Breast epithelium (tissue), 4 donors: ENCODE measurements at places on chromosomes 3 and 15. TPM values are rescaled to one million over a fixed set of nuclear protein-coding genes. Genes with fewer than 3 reads are reported as not detected.

The KLHL6 gene
- total RNA-seq = 7.9 TPM

The GPR149 gene
- total RNA-seq = not detected

DNA sequence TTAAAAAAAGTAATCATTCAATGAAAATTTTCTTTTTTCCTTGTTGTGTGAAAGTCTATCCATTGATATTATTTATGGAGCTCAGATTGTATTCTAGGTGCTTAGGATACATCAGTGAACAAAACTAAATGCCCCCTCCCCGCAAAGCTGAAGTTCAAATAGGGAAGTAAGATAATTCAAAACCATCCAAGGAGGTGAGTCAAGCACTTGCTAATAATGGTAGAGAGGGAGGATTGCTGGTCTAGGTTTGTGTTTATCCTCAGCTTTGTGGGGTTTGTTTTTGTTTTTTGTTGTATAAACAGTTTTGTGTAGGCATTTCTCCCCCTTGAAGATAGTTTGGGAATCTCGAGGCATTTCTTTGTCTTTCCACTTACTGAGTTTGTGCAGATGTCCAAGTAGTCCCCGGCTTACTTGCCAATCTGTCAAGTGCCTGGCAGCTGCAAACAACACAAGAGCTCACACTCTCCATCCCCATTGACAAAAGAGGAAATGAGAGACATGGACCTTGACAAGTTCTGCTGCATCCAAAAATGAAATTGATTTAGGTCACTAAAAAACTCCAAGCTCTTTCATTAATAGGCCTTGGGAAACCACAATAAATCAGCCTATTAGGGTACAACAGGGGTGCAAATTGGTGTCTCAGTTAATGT, 575.8 kb upstream of the TBL1XR1 start:
- no peak for DNase-seq

- no peak for DNase-seq
Observed at GRCh38 chr3:110625201-110625747, 446.3 kb upstream of the NECTIN3 start.

GRCh38 chr3:168077091-168077490, 18.6 kb downstream of the GOLIM4 start:
- DNase-seq = no peak

GRCh38 chr15:78280319-78281072, 16.1 kb downstream of the DNAJA4 start:
- no peak for DNase-seq

GRCh38 chr15:97706059-97706458, 254.4 kb upstream of the ARRDC4 start:
- DNase-seq = no peak

DNA sequence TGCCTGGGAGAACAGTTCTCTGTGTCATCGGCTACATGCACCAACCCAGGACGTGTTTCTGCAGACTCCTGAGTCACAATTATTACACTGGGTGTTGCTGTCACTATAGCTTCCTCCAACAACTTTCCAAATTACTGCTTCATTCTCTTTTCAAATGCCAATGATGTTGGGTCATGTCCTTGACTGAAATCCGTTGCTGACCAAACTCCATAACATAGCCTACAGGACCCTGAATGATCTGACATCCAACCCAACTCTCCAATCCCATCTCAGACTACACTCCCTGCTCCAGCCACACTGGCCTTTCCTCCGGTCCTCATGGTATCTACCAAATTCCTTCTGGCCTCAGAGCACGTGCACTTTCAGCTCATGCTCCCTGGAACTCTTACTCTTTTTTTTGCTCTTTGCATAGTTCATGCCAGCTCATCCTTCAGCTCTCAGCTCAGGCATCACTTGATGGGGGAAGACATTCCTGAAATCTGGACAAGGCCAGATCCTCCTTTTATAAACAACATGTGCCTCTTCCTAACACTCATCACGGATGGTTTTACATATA, 108.8 kb upstream of the PTPRG start:
- no peak for DNase-seq

The SI gene
- not detected for total RNA-seq

- DNase-seq = no peak
Observed at GRCh38 chr3:191901741-191902140, 440.8 kb downstream of the PYDC2 start.

DNA sequence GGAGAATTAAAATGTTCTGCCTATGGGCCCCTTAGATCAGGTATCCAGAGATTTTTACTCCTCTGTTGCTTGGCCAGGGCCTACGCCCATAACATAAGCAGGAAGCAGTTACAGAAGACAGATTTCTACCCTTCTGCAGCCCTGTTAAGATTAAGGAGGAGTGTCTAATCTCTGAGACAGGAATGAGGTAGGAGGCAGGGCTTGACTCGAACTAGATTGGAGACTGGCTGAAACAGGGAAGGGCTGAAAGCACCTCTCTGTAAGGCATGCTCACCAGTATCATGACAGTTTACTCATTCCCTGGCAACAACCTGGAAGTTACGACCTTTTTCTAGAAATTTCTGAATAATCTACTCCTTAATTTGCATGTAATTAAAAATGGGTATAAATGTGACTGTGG, 16.7 kb downstream of the PLA2G4D start:
- no peak for DNase-seq

The PEAK1 gene
- 55.2 TPM for total RNA-seq

DNA sequence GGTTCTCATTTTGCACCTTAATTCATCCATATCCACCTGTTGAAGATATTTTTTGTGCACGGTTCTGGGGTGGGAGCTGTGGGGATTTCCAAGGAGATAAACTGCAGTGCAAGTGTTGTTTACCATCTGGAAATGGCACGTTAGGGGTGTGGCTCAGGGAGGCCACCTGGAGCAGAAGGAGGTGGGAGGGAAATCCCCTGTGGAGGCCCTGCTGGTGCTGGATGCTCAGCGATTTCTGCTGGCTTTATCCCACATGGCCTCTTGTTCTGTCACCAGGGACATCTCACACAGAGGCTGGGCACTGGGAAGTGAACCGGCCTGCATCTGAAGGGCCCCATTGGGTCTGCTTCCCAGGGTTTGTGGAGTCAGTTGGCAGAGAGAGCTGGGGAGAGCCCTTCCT, 24.3 kb downstream of the TRPM1 start:
- DNase-seq = no peak

DNA sequence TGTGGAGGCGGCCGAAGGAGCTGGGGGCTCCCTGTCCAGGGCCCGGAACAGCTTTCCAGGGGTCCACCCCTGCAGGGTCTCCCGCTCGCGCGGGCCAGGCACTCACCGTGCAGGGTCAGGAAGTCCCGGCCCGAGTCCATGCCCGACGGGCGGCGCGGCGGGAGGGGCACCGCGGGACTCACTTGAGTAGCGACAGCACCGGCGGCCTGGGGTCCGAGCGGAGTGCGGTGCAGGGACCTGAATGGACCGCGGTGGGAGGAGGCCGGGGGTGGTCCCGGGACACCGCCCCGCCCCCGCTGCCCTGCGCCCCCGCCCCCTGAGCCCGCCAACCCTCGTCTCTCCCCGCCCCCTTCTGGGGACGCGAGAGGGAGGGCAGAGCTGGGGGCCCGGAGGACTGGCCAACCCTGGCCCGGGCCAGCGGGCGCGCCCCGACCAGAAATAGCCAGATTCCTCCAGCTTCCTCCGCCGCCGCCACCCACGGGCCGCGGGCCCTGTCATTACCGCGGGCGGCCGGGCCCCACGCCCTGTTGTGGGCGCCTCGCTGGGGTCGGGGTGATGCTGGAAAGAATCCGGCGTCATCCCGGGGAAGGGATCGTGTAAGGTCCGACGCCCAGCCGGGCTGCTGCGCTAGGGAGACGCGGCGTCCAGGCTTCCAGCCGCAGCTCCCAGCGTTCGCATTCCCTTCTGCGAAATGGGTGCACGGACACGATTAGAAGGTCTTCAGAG, at the start of gene PLCD1:
PLCD1 (minus strand) TSS at position 243 of the 726 bp plus-strand sequence; CDS start at position 140, 103 bp downstream.
- peak; percentile 62 for DNase-seq

The PAQR9 gene
- total RNA-seq = not detected

DNA sequence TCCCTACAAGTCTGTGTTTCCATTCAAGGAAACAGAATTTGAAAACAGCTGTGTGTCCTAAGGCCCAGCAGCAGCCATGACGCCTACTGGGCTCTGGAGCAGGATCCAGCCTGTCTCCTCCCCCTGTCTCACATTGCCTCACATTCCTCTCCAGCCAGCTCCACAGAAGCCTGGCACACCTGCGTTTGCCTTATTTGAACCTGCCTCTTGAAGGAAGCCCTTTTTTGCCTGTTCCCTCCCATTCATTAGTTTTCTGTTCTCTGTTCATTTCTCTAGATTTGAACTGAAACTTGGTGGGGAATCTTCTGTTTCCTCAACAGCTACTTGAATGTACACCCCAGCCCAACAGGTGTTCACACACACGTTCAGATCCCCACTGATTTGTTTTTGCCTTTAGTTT, 890.5 kb downstream of the TUSC7 start:
- DNase-seq = no peak

The MAP6D1 gene
- 0.33 TPM for total RNA-seq

The DZIP1L gene
- 24.5 TPM for total RNA-seq

DNA sequence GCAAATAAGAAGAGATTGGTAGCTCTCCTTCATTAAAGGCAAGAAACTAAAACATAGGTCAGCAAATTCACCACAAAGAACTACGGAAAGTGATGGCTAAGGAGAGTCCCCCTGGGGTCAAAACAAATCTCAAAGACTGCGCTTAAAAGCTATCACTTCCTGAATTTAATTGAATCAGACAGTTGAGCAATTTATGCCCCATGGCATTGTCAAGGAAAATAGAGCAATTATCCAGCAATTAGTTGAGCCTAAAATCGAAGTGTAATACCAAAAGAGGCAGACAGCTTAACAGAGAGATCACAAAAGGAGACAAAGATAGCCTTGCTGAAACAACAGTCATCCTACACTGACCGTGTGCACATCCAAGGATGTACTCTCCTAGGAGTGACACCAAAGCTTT, 74.4 kb upstream of the SCN10A start:
- no peak for DNase-seq

- no peak for DNase-seq
Observed at GRCh38 chr3:195453236-195453635, 10.4 kb upstream of the ACAP2 start.

GRCh38 chr3:134057006-134057653, 27.4 kb upstream of the SLCO2A1 start:
- no peak for DNase-seq

GRCh38 chr15:52527911-52528563, 643 bp downstream of the MYO5A start:
- DNase-seq = no peak

GRCh38 chr3:59271971-59272370, 222.1 kb upstream of the CFAP20DC start:
- DNase-seq = no peak

- DNase-seq = no peak
Observed at GRCh38 chr3:170391108-170391507, 27.6 kb upstream of the CLDN11 start.

The PLSCR2 gene
- total RNA-seq = 2.0 TPM

GRCh38 chr3:38317192-38317759, 29.3 kb upstream of the XYLB start:
- DNase-seq = no peak

GRCh38 chr3:126378341-126378751, 16.4 kb upstream of the CFAP100 start:
- DNase-seq = no peak

- no peak for DNase-seq
Observed at GRCh38 chr3:23035927-23036640, 167.0 kb upstream of the UBE2E2 start.

The CNTN3 gene
- total RNA-seq = 3.6 TPM

DNA sequence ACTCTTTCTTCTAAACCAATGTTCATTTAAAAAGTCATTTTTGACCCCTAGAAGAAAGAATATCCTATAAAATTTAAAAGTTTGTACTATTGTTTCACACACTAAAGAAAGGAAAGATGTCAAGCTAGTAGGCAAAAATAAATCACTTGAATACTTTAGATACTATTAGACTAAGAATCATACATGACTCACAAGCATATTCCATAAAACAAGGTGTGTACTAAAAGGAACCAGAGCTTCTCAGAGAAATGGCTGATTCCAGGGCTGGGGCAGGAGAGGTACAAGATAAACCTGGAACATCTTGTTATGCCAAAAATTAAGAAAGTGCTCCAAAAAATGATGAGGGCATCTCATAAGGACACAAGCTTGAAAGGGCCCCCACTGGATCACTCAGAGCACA, 8.7 kb downstream of the DLG1 start:
- no peak for DNase-seq

The CNTN4 gene
- total RNA-seq = 6.6 TPM

The ZKSCAN7 gene
- total RNA-seq = 5.2 TPM

DNA sequence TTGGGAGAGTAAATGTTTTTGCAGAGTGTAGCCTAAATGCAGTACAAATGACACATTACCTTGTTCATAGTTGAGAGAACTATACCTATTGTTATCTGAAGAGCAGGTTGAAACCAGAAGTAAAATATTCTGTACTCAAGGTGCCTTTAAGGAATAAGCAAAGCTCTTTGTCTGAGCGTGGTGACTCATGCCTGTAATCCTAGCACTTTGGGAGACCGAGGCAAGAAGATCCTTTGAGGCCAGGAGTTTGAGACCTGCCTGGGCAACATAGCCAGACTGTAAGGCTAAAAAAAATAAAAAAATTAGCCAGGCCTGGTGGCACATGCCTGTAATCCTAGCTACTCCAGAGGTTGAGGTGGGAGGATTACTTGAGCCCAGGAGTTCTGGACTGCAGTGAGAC, 2.2 kb upstream of the RNF13 start:
- DNase-seq = no peak
